Islet precursor cell (in vitro differentiated cells): ENCODE measurements at places on chromosomes 1 and 21.

GRCh38 chr1:113429461-113430153, 39.3 kb downstream of the MAGI3 start:
- DNase-seq = no peak

GRCh38 chr1:226009650-226010044, 10.5 kb upstream of the SDE2 start:
- DNase-seq = no peak

DNA sequence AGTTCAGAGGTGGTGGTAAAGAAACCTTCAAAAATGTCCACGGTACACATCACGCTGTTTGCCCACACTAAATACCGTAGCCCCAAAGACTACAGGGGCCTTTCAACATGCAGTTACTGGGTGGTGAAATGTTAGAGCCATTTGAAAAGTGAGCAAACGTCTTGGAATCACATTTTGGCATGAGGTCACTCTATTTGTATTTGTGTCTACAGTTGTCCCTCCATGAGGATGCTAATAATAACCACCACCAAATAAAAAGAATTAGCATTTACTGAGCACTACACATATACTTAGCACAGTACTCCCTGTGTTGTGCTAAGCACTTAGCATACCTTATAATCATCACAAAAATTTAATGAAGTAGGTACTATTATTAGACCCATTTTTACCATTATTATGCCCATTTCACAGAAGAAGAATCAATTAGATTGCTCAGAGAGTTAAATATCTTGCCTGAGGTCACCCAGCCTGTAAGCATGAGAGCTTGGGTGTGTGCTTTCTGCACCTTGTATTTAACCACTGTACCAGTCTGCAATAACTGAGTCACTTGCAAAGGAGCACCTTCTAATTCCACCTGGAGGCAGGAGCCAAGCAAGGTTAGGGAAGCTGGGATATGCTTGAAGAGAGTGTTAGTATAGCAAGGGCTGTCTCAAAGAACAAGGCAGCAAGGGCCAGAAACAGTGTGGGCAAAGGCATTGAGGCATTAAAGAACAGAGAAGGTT, 57.4 kb downstream of the DNTTIP2 start:
- DNase-seq = no peak

GRCh38 chr1:6726253-6726652, 24.6 kb upstream of the DNAJC11 start:
- DNase-seq = no peak

- DNase-seq = no peak
Observed at GRCh38 chr1:215044151-215044550, 38.4 kb upstream of the KCNK2 start.
